ENCODE measurements at places on chromosomes 1 and 21. TPM values are rescaled to one million over a fixed set of nuclear protein-coding genes. Genes with fewer than 3 reads are reported as not detected.

Gene OLIG2
- total RNA-seq: 21.4 TPM

Gene ZNF644
- 76.6 TPM for total RNA-seq

Gene IVL
- not detected for total RNA-seq

Gene ORC1
- 3.4 TPM for total RNA-seq

Gene C1orf52
- 53.7 TPM for total RNA-seq

Gene PFKFB2
- 3.6 TPM for total RNA-seq

Gene BPNT1
- total RNA-seq: 26.0 TPM

Gene CASP9
- 12.8 TPM for total RNA-seq

Gene LCE1E
- total RNA-seq: not detected

Gene CACHD1
- 9.4 TPM for total RNA-seq

Gene BRDT
- not detected for total RNA-seq

Gene GPATCH3
- total RNA-seq: 17.3 TPM

Gene OPTC
- not detected for total RNA-seq

Gene DENND2C
- total RNA-seq: 0.54 TPM

Gene GSTM1
- total RNA-seq: not detected

Gene CFAP45
- total RNA-seq: 0.49 TPM

Gene IRF6
- total RNA-seq: 0.47 TPM

Gene CYYR1
- 40.7 TPM for total RNA-seq

Gene GCSAML
- not detected for total RNA-seq

Gene FCAMR
- total RNA-seq: not detected

Gene LCE1B
- not detected for total RNA-seq

Gene VTCN1
- not detected for total RNA-seq

Gene MEX3A
- 114 TPM for total RNA-seq

Gene NEGR1
- 0.51 TPM for total RNA-seq

Gene RNU5D-1
- total RNA-seq: not detected
